Ecto neural progenitor cell (in vitro differentiated cells): ENCODE measurements at places on chromosomes 16 and 17.

GRCh38 chr16:83952587-83952939 lies 477 bp upstream of the OSGIN1 start:
- no peak for DNase-seq

DNA sequence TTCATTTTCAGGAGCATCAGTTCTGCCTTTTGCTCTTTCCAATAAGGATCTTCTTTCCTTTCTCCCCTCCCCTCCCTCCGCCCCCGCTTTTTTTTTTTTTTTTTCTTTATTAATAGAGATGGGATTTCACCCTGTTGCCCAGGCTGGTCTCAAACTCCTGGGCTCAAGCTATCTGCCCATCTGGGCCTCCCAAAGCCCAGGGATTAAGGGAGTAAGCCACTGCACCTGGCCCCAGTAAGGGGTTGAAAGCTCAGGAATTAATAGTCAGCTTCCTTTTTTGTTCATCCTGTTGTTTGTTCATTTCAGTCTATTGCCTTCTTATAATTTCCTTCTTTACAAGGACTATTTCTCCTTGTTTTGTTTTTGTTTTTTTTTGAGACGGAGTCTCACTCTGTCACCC lies 7.9 kb upstream of the C17orf58 start:
- DNase-seq = no peak

DNA sequence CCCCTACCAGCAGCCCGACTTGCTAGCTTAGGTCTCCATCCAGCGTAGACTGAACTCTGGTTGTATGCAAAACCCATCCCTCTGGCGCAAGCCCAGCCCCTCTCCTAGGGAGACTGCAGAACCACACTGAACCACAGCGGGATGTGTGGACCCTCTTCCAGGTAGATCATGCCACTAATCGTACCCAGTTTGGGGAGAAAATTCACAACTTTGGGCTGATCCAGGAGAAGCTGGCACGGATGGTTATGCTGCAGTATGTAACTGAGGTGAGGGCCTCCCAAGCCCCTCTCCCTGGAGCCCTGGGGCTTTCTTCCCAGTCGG lies 3.2 kb downstream of the ACADVL start:
- DNase-seq = no peak

GRCh38 chr16:55116165-55116920 lies 185.7 kb downstream of the IRX5 start:
- no peak for DNase-seq

DNA sequence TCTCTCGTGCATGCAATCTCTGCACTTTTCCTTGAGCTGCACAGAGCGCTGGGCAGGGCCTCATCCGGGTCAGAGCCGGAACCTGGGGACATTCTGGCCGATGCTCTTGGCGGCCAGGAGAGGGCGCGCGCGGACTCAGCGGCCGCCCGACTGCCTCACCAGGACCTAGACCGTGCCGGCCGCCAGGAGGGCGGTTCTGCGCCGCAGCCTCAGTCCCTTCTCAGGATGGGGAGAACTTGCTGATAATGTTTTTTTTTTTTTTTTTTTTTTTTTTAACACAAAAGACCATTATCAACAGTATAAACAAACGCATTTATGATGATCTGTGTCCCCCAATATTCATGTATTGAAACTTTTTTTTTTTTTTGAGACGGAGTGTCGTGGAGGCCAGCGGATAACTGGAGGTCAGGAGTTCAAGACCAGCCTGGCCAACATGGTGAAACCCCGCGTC lies 8.1 kb upstream of the FLYWCH2 start:
- DNase-seq = peak; percentile 82

- DNase-seq = peak; percentile 78
Observed at GRCh38 chr17:62670202-62670821, 42.8 kb downstream of the MRC2 start.

DNA sequence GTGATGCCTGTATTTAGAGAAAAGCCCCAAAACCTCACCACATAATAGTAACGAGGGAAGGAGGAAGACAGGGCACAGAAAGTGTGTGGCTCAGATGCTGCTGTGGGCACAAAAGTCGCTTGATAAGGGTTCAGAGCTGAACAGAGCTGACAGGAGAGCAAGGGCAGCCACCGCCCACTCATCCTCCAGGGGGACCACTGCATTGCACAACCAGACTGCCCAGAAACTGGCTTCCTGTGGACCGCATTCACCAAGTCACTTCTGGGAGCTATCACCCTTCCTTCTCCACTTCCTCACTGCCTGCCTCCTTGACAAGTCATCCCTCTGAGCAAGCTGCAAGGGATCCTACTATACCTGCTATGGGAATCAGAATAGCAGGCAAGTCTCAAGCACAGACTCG lies 512.4 kb upstream of the CDH11 start:
- DNase-seq = no peak

DNA sequence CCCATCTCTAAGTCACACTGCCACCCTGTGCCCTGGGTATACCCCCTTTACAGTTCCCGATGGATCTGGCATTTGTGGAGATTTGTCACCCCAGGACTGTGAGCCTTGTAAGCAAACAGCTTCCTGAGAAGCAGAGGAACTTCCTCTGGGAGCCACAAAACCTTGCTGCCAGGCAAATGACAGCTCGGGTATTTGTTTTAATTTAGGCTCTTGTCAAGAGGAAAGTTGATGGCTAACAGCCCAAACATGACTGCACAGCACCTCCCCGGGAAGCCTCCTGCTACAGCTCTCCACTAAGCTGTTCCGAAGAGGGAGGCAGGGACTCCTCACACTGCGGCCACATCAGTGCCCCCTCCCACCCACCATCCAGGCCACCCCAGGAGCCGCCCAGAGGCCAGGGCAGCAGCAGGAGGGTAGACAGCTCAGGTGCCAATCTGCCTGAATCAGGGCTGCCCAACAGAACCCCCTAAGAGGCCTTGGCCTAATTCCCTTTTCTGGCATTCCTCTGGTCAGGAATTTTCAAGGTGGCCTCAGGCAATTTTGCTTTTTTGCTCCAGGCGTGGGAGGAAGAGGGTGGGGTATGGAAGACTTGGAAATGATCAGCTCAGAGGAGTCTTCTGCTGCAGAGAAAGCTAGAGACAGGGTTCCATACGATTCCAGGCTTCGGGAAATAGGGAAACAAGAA lies 2.6 kb downstream of the ABR start:
- peak; percentile 56 for DNase-seq

- no peak for DNase-seq
Observed at GRCh38 chr17:30568117-30568430, 90.9 kb downstream of the GOSR1 start.

DNA sequence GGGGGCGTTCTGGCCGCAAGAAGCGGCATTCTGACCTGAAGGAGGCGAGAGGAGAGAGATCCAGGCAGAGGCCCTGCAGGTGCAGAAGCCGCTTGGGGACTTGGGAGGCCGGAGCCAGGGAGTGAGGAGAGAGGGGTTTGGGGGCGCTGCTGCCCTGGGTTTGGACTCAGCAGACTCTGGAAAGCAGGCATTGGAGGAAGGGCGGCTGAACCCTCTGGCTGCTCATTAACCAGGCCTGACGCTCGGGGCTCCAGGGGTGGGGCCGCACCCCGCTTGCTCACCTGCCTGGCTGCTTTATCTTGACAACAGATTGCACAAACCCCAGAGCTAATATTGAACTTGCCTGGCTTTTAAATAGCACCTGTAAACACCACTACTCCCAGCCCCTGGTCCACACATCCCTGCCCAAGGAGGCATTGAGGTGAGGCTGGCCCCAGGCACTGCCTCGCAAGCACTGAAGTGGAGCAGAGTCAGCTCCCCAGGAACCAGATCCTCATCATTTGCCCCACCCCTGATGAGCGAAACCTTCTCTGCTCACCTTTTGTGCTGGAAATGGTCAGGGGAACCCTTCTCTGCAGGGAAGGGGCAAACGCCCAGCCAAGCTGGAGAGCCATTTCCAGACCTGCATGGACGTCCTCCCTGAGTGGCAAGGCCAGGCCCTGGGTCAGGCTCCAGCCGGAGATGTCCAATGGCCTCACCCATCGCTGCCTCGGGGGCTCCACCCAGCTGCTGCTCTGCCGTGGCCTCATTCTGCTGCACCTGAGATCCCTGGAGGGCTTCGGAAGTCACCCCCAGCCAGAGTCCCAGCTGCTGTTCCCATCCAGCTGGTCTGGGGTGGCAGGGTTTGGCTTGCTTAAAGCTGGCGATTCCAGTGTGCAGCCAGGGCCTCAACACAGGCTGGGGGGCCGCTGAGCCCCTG lies 190.2 kb upstream of the GSE1 start:
- no peak for DNase-seq

DNA sequence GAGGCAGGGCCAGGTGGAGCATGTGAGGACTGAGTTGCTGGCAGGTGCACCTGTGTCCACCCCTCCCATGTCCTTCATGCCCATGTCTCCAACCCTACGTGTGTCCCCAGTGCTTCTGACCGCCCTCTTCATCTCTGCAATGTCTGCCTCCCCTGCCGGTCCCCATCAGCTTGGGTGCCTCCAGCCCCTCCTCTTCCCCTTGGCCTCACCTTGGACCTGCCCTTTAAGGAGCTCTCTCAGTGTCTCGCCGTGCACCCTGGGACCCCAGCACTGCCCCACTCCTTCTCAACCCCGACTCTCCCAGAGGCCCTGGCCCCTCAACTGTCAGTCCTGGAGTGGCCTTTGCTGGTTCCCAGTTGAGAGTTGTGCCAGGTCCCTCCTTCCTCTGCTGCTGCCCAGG lies 15.0 kb downstream of the RIPOR1 start:
- DNase-seq = no peak

DNA sequence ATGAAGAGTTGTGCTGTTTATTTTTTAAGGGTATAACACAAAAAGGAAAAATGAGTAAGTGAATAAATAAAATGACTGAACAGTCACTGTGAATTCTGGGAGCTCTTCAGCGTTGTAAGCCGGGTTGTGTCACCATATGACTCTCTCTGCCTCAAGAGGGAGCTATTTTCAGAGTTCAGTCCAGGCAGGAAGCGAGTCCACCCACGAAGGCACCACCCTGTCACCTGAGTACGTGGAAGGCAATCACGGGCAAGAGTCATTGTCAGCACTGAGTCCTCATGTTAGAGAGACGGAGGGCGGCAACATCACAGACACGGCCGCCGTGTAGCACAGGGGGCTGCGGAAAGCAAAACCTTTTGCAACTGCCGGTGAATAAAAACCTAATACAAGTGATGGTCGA lies 227.6 kb downstream of the UTP18 start:
- DNase-seq = peak; percentile 55

GRCh38 chr16:9665851-9666271 lies 516.4 kb downstream of the GRIN2A start:
- DNase-seq = no peak
